ENCODE measurements at places on chromosomes 2 and 18.

DNA sequence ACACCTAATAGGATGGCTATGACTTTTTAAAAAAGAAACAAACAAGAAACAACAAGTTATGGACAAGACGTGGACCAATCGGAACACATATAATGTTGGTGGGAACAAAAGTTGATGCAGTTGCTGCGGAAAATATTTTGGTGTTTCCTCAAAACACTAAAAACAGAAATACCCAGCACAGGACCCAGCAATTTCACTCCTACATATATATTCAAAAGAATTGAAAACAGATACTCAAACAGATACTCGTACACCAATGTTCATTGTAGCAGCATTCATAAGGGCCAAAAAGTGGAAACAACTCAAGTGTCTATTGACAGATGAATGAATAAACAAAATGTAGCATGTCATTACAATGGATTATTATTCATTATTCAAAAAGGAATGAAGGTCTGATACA lies 12.1 kb downstream of the CCDC141 start:
- no peak for DNase-seq

GRCh38 chr2:111034606-111035005 lies 86.1 kb upstream of the BCL2L11 start:
- no peak for DNase-seq

DNA sequence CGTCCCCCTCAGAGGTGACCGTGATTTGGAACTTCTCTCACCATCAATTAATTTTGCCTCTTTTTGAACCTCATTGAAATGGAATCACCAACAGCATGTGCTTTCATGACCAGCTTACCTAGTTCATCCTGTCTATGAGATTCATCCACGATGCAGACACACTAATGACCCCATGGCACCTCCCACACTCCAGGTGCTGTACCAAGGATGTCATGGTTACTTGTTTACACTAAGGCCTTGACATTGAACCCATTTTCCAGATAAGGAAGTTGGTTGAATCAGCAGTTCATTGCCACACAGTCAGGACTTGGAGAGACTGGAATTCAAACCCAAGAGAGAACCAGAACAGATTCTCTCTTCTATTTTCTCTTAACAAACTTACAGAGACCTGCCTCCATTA lies 139.0 kb downstream of the ZFP36L2 start:
- no peak for DNase-seq

DNA sequence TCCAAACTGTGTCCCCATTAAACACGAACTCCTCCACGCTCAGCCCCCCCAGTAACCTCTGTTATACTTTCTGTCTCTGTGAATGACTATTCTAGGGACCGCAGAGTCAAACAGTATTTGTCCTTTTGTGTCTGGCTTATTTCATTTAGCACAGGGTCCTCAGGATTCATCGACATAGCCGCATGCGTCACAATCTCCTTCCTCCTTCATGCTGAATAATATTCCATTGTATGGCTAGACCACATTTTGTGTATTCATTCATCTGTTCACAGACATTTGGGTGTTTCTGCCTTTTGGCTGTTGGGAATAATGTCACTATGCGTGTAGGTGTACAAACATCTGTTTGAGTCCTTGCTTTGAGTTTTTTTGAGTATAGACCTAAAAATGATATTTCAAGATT lies 80.9 kb downstream of the SH3RF3 start:
- no peak for DNase-seq

- DNase-seq = no peak
Observed at GRCh38 chr2:219727771-219728429, 100.5 kb downstream of the SLC4A3 start.

DNA sequence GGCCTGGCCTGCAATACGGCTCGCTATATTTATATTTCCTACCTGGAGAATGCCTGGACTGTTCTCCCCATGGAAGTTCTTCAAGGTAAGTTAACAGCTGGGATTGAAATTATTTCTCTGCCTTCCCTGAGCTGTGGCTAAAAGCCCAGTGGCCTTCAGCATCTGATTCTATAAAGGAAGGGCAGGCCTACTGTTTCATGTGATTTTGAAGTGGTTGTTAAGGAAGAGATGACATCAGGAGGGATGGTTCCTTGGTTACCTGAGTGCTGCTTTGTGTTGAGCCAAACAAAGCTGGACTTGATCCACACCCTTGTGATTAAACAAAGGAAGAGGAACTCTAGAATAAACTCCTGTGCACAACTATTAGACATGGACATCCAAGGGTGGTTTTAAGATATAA lies 61.6 kb downstream of the MFSD6 start:
- DNase-seq = peak; percentile 68

GRCh38 chr18:9743200-9744016 lies 35.3 kb downstream of the RAB31 start:
- DNase-seq = no peak

DNA sequence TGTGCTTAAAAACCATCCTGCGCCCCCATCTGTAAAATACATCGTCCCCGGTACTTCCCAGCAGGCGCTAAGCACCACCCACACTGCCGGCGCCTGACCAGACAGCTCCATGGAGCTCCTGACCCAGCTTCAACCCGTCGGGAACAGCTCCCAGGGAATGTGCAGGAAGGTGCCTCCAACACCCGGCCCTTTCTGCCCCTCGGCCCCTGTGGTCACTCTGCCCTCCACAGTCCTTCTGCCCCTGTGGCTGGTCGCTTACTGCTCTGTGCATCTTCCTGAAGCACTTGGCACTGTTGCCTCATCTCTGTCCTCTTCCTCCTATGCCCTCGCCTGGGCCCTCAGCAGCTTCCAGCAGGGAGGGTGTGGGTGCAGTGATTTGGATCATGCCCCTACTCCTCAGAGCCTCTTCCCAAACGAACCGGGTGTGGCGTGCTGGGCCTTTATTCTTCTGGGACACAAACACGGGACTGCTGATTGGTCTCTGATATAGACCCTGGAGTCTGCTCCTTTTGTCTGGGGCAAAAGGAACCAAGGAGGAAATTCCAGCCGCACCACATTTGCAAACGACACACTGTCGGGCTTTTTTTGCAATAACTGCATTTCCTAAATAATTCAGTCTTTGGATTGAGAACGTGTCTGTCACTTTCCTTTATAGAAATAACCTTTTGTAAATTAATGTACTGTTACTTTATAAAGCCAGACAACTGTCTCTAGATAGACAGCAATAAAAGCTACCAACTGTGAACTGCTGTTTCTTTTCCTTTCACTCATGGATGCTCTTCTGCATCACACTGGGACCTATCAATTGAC lies 65.9 kb downstream of the ADI1 start:
- no peak for DNase-seq

DNA sequence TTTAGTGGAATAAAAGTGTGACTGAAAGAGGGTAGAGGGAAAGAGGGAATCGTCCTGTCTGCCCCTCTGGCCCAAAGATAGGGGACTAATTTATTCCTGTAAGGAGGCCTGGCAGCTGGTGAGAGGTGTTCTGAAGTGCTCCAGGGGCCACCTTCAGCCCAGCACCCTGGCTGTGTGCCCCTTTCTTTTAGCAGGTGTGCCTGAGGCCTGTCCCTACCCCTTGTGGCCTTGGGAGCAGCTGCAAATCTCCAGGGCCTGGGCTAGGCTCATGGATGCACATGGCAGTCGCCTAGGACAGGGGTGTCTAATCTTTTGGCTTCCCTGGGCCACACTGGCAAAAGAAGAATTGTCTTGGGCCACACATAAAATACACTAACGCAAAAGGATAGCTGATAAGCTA lies 37.3 kb downstream of the FHOD3 start:
- DNase-seq = peak; percentile 82

GRCh38 chr2:36374585-36374984 lies 19.0 kb downstream of the CRIM1 start:
- DNase-seq = no peak

Data from NCI-H524 (cell line).